ENCODE measurements at places on chromosomes 12 and 14.

- no peak for DNase-seq
Measured at GRCh38 chr12:68097386-68097785, 62.2 kb downstream of the IFNG start.

GRCh38 chr14:74579447-74580274, 32.4 kb downstream of the LTBP2 start:
- DNase-seq, result no peak

DNA sequence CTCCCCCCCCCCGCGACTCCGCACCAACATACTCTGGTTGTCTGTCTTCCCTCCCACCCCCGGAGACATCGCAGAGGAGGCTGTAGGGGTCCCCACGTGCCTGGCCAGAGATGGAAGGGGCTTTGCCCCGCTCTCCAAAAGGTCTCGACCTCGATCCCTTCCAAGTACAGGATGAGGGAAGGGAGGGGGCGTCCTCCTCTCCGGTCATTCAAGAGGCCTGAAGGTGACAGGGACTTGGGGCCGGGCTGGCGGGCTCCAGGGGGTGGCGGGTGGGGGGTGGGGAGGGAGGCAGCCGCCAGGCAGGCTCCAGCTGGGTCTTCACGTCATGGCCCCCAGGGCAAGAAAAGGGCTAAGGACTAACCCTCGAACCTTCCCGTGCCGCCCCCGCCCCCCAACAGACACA, 15.1 kb downstream of the TBX3 start:
- DNase-seq, result no peak

- DNase-seq, result no peak
Measured at GRCh38 chr12:65278576-65279368, at the start of gene MSRB3. MSRB3 (plus strand) TSS chr12:65278683; CDS start chr12:65308580, 29,897 bp downstream.

GRCh38 chr14:88877192-88877591, 52.7 kb downstream of the TTC8 start:
- DNase-seq, result no peak

- DNase-seq, result no peak
Measured at GRCh38 chr12:12505544-12506495, 56.8 kb downstream of the DUSP16 start.

Data from stimulated activated CD4-positive, alpha-beta T cell treated with anti-CD3 and anti-CD28 coated beads, TNF-alpha, amount 100 ng/mL, for 4 hours (primary cell).